Fibroblast of skin of back (primary cell): ENCODE measurements at places on chromosomes 1 and 21.

GRCh38 chr21:35226328-35226727, 177.2 kb upstream of the RUNX1 start:
- DNase-seq = no peak

DNA sequence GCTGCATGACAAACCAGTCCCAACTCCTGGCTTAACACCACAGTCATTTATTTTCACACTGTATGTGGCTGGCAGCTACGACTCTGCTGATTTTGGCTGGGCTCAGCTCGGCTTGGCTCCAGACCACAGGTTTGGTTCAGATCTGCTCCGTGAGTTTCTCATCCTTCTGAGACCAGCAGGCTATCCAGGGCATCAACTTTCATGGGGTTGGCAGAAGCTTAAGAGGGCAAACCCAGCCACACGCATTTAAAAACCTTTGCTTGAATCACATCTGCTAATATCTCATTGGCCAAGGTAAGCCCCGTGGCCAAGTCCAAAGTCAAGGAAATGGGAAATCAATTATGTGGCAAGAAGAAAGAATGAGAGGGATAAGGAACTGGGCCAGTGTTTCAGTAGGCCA, 574.2 kb downstream of the MATN1 start:
- no peak for DNase-seq

- no peak for DNase-seq
Measured at GRCh38 chr1:26734501-26735058, 38.8 kb downstream of the ARID1A start.

- DNase-seq = no peak
Measured at GRCh38 chr1:100053119-100053518, 79.6 kb downstream of the SASS6 start.

DNA sequence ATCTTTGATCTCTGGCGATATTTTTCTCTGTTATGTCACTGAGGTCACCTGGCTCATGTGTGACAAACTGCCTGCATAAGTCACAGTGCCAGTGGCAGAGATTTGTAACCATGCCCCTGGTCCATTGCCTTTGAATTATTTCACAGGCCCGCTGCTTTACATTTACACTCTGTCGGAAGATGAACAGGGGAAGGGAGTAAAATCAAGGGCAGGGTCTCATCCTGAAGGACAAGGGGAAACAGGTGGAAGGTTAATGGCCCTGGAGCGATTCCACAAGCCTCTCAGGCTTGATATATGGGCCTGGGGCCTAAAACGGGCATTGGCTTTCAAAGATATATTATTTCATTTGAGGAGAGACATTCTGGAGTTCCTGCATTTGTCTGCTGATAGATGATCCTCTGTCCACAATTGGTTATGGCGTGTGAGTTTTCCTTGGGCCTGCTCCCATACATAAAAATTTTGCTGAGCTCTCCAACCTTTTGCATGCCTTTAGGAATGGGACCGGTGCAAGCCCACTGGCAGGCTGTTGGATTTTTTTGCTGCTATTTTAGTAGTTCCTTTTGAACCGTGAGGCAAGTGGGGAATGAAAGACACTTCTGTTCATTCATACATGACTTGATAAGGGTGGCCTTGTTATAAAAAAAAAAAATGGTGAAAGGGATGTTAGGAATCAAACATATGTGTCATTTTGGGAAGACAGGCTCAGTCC, 51.9 kb downstream of the NR5A2 start:
- no peak for DNase-seq

DNA sequence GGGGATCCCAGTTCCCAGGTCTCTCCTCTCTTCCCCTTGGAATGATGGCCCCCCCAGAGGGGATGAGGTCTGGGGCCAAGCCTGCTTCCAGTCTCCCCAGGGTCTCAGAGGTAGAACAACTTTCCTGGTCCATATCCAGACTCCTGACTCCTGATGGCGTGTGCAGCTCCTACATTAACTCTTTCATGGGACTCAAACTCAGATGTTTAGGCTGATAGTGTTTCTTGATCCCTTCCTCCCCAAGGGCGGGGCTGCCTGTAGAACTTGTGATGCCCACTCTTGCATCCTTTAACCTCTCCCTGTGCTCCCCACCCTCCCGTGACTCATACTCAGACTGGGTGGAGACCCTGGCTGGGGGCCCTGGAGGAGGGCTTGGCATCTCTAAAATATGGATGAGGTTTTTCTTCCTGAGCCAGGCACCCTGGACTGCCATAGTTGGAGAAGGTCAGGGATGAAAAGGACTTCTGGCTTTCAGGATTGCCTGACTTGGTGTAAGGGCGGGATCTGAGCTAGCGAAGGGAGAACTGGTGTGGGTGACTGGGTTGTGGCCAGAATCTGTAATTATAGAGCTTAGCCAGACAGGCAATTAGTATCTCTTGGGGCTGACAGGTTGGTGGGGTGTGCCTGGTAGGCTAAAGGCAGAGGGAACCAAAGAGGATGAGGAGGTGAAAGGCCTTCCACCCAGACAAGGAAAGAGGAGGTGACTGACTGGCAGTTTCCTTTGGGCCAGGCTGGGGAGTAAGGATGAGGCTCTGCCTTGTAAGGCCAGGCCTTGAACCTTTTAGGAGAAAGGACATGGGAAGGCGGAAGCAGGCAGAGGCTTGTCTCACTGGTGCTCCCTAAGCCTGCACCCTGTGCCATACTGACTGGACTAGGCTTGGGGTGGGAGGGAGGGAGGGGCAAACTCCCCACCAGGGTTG, 1.5 kb downstream of the ATP8B2 start:
- peak; percentile 90 for DNase-seq

DNA sequence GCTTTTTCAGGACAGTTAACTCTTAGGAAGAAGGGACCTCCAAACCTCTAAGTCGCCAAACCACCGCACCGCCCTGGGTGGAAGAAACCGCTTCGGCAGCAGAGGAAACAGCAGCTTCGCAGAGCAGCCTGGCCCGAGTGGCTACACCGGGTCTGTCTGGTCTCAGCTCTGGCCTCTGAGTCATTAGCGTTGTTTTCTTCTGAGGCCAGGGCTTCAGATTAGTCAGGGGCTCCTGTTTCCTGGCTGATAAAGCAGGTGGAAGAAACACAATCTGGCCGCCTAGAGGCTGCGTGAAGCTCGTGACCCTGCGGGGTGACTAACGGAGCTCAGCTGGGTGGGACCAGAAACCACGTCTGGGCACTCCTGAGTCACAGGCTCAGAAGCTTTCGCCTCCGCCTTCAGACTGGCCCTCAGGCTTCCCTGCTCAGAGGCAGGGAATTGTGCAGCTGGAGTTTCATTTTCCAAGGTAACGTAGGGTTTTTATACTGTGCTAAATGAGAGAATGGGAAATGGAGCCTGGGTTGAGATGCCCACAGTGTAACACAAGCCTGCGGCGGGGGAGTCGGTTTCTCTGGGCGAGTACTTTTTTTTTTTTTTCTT, 44.9 kb downstream of the CHAF1B start:
- peak; percentile 99 for DNase-seq

DNA sequence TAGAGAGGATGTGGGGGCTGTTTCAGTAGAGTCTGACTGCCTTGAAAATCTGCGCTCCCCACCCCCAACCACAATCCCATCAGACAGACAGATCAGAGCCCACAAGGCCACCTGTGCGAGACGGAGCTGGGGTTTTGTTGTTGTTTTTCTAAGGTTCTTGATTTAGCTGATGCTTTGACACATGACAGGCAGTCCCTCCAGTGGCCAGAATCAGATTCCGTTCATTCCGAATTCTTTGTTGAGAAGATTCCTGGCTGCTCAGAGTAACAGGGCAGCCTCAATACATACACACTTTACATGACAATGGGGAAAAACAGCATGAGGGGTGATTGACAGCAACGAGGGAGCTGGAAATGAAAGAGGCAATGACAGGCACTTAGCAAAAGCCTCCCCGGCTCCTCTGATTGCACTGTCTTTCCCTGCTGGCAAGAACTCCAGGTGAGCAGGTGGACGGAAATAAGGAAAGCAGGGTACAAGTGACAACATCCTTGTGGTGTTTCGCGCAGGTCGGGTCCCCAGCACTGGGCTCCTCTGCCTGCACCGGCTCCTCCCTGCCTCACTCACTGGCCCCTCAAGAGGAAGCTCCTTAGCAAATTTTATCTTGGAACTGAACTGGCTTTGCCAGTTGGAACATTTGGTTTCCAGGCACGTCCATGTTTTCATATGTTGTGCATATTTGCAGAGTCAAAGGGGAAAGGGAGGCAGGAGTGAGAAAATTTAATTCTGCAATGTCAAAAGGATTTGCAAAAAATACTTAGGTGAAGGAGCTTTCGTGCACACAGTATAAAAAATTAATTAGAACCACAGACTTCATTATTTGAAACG, 148.7 kb downstream of the PGBD5 start:
- DNase-seq = no peak

DNA sequence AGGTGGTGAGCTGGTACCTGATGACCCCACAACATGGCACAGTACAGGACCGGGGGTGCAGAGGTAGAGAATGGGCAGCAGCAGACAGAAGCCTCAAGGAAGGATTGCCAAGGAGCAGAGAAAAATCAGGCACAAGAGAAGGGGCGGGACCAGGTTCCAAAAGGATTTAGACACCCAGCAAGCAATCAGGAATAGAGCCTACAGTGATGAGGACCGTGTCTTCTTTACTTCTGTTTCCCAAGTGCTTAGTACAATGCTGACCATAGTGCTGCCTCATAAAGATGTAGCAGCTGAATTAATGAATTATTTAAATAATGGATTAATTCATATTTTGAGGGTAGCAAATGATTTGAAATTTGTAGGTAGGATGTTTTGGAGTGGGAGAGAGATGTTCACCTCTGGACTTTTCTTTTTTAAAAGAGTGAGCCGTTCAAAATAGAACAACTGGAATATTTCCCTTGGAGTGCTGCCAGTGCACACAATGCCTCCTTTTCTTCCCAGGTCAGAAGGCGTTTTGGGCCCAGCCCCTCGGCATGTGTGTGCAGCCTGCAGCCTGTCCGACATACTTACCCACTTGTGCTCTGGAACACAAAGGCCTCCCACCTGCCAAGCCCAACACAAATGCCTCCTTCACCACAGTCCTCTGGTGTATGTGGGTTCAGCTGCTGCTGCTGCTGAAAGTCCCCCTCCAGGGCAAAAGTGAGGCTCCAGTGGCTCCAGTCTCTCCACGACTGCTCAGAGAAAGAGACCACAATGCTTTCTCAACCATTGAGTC, 19.6 kb downstream of the KANK4 start:
- no peak for DNase-seq

- peak; percentile 42 for DNase-seq
Measured at GRCh38 chr1:87878873-87879272, 550.2 kb downstream of the LMO4 start.

DNA sequence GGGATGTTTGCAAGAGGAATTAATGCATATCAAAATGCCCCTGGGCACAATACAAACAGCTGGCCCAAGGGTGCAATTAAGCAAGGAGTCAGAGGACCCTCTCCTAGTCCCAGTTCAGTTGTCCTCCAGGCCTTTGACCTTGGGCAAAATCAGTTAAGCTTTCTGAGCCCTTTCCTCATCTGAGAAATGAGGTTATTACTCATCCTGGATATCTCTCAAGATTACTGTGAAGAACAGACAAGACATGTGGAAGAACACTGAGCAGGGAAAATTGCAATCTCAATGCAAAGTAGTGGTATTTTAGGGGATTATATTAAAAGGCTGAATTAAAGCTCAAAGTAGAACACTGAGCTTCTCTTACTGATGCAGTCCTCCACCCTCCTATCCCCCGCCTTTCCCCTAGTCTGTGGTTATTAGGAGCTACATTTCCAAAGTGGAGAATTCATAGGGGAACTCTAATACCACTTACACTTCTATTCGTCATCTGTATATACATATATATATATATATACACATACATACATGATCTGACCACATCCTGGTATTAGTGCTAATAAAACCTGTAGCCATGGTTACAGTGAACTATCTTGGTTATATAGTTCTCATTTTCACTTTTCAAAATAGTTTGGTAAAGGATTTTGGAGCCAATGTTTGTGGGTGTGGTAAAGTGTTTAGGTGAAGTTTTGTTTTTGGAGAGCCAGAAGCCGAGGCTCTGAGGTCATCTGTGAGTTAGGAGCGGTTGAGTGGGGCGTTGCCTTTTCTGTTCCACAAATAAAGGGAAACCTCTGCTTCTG, 18.1 kb downstream of the KIAA0040 start:
- no peak for DNase-seq

DNA sequence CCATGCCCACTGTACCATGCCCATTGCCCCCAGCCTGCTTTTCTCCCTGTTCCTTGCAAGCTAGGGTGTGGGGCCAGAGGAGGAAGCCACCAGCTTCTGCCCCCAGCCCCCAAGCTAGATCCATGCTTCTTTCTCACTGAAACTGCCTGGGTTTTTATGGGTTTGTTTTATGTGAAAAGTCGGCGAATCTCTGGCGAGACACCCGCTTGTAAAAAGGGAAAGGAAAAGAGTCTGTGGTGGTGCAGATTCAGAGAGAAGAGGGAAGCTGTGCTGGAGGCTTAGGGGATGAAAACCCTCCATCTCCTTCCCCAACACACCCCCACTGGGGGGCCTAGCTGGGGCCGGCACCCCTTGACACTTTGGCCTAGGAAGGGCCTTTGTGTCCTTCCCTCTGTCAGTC, 26.2 kb downstream of the GRHL3 start:
- DNase-seq = no peak

- no peak for DNase-seq
Measured at GRCh38 chr1:920521-920920, 3.2 kb upstream of the SAMD11 start.

DNA sequence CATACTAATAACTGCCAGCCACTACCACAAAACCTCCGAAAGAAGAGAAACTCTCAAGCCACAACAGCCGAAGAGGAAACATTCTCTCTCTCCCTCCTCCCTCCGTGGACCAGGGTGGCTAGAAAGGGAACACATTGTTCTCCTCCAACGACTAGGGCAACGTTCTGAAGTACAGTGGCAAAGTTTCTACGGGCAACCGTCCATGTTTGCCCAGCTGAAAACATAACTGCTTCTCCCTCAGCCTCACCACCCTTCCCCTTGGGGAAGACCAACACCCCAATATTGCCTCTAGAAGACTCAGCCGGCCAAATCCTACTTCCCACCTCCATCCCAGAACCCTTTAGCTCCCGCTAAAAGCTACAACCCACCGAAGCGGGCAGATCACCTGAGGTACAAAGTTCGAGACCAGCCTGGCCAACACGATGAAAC, 2.0 kb downstream of the GLUL start:
- DNase-seq = peak; percentile 7

DNA sequence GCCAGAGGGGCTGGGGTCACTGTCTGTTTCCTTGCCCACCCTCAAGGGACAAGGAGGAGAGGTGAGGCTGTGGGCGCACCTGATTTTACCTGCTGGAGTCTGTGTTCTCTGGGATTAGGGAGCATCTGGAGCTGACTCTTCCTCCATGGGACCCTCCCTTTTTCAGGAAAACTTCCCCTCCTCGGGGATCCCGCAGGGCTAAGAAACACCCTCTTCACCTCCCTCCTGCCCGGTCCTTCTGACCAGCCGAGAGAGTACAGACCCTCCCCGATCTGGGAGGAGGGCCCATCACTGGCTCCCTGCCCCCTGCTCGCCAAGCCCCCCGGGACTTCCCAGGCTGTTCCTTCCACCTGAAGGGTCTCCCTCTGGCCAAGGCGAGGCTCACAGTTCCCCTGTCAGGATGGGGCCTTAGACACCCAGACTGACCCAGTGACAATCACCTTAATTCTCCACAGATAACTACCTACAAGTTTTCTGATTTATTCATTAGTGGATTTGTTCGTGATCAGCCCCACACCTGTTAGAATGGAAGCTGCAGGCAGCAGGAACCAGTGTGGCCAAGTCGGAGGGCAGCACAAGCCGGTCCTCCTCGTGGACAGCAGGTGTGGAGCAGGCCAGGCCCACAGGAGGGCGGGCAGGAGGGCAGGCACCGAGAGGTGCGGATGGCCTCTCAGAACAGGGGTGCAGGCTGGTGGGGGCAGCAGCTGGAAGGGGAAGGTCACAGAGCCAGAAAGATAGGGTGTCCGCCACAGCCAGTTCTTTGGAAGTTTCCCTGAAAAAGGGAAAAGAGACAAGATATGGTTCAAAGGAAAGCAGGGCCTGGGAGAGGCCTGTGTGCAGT, 15.9 kb upstream of the SAMD11 start:
- DNase-seq = no peak

- DNase-seq = no peak
Measured at GRCh38 chr1:116569776-116570357, 959 bp downstream of the CD58 start.
